SJSA1 (cell line): ENCODE measurements at places on chromosomes 3 and 15. TPM values are rescaled to one million over a fixed set of nuclear protein-coding genes. Genes with fewer than 3 reads are reported as not detected.

GRCh38 chr15:94848054-94848453 is 616.7 kb downstream of the MCTP2 start:
- DNase-seq = no peak

Gene CLEC3B
- 4.4 and 11.6 TPM in 2 replicates for total RNA-seq

Gene AMOTL2
- total RNA-seq = 86.3 and 142 TPM in 2 replicates

DNA sequence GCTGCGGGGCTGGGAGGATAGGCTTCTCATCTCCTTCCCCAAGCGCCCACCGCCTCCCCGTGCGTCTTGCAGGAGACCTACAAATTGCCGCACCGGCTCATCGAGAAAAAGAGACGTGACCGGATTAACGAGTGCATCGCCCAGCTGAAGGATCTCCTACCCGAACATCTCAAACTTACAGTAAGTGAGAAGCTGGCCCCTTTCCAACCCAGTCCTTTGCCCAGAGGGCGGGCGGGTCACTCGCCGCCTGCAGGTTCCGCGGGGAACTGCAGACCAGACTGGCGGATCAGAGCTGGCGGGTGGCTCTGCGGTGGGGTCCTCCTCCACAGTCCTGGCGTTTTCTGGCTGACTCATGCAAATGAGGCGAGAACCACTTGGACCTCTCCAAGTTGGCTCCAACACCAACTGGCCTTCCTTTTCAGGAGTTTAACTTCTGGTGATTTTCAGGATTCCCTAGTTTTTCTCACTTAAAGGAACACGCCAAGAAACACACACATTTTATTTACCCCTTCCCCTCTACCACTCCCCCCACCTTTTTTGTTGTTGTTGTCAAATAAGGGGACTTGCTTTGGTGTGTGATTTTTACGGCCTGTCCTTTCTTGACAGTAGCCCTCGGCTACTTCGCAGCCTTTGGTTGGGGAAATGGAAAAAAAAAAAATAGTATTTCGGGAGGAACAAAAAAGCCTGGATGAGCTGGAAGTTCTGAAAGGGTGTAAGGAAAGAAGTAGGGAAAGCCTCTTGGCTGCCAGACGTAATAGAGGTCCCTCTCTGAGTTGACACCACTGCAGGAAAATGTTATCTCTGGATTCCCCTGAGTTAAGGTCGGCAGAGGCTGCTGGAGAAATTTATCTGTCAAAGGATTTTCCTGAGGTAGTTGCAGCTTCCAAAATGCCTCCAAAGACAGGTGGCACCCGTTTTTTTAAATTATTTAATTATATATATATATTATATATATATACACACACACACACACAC is 1.3 kb downstream of the BHLHE40 start:
- DNase-seq = peak; percentile 92

DNA sequence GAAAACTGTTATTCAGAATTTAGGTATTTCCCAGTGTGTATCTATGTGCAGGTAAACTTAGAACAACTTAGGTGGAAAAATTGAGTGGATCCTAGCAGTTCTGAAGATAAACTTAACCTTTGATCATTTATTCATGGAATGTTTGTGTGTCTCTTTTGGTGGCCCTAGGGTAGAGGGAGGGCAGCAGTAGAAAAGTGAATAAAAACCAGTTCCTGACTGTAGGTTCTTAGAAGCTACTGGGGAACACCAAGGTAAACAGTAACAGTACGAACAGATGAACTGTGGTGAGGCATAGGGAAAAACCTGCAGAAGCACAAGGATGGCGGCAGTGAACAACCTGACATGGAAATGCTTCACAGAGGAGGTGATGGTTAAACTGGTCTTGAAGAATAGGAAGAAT is 2.5 kb downstream of the SNRK start:
- no peak for DNase-seq

DNA sequence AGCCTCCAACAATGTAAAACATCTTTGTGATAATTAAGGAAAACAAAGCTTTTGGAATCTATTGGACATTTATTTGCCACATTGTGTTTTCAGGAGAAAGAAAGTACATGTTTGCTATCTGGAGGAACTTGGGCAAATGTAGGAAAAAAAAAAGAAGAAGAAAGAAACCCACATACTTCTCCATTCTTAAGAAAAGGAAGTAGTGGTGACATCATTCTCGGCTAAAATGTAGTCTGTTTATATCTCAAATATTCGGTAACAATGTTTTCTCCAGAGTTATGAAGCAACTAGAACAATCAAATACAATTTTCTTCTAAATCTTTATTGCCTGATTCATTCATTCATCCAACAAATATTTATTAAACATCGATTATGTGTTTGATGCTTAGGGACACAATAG is 2.3 kb upstream of the TGFBR2 start:
- no peak for DNase-seq

Gene GUCA1C
- total RNA-seq = not detected in 2 replicates

Gene SEMA3F
- 0.58 and 1.9 TPM in 2 replicates for total RNA-seq

- no peak for DNase-seq
These were observed 285.1 kb downstream of the CHL1 start for GRCh38 chr3:481680-482079.

DNA sequence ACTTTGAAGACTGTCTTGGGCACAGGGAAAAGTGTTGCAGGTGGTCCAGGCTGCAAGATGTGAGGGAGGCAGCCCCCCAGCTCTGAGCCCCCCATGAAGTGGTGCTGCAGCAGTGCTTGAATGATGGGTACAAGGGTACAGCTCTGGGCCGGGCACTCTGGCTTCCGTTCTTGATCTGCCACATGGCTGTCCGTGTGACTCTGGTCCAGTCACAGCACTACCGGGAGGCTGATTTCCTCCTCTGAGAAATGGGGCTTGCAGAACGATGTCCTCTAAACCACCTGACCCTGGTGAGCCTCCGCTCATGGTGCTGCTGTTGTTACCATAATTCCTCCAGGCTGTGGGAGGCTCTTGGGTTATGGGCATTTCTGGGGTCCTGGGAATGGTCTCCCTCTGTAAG is 75.1 kb downstream of the FBLN2 start:
- no peak for DNase-seq

Gene LRRC34
- not detected in 2 replicates for total RNA-seq

Gene ATP10A
- 18.1 and 31.3 TPM in 2 replicates for total RNA-seq

GRCh38 chr3:73611176-73611575 is 13.6 kb downstream of the PDZRN3 start:
- DNase-seq = no peak

Gene RLBP1
- 0.16 TPM in 1 of 2 replicates, not detected in the other for total RNA-seq

DNA sequence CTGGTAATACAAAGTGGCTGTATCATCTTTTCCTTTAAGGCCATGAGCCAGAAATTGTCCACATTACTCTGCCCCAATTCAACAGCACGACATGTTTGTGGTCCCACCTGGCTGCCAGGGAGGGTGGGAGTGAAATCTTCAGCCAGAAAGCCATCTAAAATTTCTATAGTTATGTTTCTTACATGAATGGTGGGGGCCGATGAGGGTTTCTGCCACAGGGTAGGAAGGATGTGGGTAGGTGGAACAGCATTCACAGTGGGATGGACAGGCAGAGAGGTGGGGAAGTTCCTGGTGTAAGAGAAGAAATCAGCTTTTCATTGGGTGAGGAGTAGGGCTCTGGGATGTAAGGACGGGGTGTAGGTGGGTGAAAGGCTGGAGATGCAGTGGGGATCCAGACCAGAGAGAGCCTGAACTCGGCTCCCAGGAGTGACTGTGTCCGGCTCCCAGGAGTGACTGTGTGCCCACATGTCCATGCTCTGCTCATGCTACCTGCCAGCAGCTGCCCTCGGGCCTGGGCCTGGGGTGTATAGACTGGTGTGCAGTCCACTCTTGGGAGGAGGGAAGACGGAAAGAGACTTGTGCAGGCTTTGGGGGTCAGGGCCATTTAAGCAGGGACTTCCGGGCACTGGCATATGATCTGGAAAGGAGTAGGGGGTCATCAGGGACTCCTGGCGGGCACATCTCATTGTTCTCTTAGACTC is 3.8 kb upstream of the FBLN2 start:
- DNase-seq = no peak

DNA sequence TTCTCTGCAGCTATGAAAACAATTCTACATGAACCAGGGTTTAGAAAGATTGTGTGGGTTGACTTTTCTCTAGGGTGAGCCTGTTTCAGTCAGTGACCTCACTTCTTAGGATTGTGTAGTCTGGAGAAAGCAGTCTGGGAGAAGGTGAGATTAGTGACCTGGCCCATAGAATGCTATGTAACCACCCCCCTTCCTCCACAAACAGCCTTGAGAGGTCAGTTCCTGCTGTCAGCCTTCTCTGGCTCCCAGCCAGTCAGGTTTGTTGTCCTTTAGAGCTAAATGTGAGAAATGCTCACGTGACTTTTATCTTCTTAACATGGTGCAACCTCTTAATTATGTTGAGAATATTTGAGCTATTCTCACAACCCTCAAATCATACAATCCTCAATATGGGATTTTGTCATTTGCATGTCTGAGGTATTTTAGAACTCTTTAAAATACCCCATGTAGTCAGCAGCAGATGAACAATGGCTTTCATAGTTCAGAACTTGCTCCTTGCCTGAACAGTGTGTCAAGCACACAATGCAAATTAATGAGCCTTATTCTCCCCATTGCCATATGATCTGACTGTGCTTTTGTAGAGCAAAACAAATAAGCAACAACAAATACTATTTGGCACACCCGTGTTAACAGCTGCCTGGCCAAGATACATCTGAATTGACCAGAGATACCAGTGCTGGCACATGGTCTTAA is 311.6 kb downstream of the CNTN6 start:
- no peak for DNase-seq

GRCh38 chr15:98904544-98904943 is 103.0 kb downstream of the PGPEP1L start:
- peak; percentile 76 for DNase-seq

GRCh38 chr3:39168156-39168780 is 14.9 kb upstream of the CSRNP1 start:
- DNase-seq = no peak

Gene AP4E1
- total RNA-seq = 17.9 and 20.3 TPM in 2 replicates

DNA sequence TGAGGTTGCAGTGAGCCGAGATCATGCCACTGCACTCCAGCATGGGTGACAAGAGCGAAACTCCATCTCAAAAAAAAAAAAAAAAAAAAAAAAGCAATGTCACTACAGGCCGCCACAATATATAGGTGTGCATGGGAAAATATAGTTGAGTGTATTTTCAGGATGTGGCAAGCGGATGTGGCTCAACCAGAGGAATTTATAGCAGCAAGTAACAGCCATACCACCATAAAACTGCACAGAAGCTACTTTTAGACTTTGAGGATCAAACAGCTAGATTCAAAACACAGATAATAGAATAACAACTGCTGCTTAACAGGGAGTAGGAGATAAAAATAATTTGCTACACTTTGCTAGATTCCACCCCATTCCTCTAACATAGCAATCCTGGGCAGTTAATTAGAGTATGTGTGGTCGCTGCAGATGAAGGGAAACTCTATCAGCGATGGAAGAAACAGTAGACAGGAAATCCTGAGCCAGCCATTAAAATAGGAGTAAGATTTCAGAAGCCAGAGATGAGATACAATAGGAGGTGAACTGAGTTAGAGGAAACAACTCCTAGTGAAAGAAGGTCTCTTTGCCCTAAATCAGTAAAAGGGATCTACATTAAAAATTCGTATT is 318.7 kb upstream of the STT3B start:
- DNase-seq = no peak

Gene LSG1
- total RNA-seq = 20.6 and 36.3 TPM in 2 replicates

DNA sequence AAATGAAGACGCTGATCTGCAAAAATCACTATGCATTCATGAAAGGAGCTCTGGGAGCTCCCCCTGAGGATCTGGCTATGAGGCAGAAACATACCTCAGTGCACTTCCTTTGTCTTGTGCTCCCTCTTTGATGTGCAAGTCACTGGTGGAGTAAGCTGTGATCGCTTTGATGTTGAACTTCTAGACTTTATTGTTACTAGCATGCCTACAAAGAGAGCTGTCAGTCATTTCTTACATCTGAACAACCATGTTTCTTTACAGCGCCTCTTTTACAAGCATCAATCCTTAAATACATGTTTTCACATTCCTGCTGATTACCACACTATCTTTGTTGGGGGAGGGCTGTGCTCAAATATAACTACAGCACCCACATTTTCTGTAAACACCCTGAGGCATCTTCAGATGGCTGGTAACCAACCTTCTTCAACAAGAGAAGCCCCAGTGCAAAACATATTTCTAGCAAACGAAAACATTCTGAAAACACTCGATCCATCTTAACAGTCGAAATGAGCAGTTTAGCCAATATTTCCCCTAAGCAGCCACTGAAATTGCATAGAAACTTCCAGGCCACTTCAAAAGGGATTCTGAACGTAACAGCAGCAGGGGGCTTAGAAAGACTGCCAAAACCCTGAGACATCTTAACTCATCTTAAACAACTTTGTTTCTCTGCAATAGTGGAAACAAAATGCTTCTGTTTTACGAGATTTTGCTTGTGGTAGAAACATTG is 101.9 kb upstream of the ICE2 start:
- no peak for DNase-seq

Gene CD86
- total RNA-seq = not detected in 2 replicates

Gene CCR8
- not detected in 2 replicates for total RNA-seq

GRCh38 chr3:69012100-69012799 is 1.2 kb downstream of the EOGT start:
- DNase-seq = no peak

DNA sequence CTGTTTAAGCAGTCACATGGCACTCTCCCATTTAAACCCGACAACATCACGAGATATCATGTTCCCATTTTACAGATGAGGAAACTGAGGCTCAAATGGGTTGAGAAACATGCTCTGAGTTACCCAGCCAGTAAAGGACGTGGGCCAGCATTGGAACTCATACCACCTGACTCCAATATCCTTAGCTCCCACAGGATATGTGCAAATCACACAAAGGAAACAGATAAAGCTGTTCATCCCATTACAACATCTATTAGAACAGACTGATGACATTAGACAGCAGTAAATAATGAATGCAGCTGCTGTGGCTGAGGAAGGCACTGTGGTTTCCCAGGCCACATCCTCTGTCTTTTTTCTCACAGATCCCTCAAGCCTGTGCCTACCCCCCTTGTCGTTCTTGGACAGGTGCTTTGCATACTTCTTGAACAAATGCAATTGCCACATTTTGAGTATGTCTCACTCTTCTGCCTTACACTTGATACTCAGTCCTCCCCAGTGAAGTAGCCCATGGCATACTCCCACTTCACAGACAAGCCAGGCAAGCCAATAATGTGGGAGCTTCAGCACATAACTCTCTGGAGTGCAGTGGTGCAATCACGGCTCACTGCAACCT is 17.7 kb downstream of the FRMD4B start:
- no peak for DNase-seq

DNA sequence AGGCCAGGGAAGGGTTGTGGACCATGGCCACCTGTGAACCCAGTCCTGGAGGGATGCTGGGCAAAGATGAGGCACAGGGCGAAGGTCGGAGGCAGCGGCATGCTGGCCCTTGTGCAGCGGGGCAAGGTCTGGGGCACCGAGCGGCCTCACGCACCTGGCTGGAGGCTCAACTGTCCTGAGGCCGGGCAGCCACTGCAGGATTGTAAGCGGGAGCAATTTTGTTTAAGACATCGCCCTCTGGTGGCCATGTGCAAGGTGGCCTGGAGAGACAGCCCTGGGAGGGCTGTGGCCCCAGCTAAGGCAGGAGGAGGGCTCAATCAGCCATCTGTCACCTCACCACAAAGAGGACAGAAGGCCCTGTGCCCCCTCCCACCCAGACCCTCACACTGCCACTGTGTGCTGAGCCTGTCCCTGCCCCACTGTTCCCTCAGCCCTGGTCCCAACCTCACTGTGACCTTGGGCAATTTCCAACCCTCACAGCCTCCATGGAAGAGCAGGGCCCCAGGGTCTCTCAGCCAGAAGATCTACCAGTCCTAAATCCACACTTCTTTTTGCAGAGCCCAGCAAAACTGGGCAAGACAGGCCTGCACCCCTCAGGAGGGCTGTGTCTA is 46.2 kb downstream of the TPRA1 start:
- peak; percentile 33 for DNase-seq

- peak; percentile 80 for DNase-seq
These were observed 264.3 kb upstream of the LRTM1 start for GRCh38 chr3:55191911-55192775.

Gene CDHR4
- total RNA-seq = not detected in 2 replicates

Gene UNC45A
- total RNA-seq = 67.9 and 75.5 TPM in 2 replicates
